Central memory CD4-positive, alpha-beta T cell (primary cell): ENCODE measurements at places on chromosomes 2 and 18.

GRCh38 chr2:9975805-9976447 is 24.4 kb downstream of the GRHL1 start:
- no peak for DNase-seq

DNA sequence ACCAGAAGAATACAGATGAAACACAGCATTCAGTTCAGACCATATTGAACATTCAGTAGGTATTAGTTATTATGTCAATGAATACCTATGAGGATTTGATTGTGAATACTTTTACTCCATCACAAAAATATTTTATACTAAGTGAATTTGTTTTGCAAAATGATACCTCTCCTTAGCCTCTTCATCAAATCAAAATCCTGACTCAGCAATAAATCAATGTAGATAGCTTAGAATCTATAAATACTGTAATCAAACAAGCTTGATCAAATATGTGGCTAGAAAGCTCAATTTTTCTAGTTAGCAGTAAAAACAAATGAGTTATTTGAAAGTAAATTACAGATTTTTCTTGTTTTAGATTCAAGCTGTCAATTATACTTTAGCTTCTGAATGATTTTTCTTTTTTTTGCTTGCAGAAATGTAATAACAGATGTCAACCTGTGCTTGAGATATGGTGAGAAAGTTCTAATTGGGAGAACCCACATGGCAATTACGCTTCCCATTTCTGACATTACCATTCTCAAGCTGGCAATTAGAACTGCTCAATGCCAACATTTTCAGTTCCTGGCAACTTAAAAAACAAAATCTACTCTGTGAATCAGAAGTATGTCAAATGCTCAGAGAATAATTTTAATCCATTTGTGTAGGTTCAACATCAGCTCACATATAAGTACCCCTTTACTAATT is 109.6 kb downstream of the PRELID3A start:
- DNase-seq: no peak

DNA sequence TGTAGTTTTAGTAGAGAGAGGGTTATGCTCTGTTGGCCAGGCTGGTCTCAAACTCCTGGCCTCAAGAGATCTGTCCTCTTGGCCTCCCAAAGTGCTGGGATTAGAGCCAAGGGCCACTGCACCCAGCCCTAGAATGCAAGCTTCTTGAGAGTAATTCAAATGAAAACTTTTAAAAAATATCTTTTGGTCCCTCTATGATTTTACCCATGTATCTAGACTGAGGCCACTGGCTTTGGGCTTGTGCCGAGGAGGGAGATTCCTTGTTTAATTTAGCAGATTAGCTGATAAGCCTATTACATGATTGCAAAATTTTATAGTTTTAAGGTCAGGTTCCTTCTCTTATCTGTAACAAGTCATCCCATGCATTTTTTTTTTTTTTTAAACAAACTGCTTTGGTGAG is 59.5 kb upstream of the CCDC195 start:
- no peak for DNase-seq

DNA sequence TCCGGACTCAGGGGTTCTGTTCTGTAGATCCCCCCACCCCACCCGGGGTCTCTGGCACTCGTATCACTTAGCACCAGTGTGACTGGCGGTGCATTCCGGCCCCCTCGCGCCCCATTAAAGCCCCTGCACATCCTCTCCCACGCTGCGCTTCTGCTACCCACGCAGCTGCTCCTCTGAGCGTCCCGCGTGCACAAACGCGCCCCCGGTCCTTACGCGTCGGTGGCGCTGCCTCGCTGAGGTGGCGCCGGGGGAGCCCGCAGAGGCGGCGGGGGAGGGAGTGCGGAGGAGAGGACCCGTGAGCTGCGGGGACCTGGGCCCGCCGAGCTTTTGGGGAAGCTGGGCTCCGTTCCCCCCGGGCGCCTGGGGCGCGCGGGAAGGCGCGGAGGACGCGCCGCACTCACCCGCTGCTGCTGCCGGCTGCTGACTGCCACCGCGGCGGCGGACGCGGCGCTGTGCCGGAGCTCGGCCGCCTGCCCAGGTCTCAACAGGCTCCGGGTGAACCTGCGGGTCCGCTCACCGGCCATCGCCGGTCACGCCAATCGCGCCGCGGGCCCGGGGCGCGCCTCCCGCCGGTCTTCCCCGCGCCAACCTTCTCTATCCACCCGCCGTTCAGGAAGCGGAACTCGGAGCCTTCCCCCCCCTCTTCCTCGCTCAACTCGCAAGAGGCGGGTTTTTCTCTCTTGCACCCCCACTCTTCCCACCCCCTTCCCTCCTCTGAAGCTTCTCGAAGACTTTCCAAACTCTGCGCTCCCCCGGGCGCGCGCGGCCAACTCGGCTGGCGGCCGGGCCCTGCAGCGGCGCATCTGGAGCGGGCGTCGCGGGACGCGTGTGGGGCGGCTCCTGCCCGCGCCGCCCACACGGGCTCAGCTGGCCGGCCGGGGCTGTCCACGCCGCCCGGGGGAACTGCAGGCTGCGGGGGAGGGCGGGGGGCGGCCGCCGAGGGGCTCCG is at the start of gene DOCK10:
Gene DOCK10 (minus strand): TSS at position 618 of the 949 bp plus-strand sequence. CDS start 94 bp downstream, at position 524.
- DNase-seq: peak; percentile 55

GRCh38 chr2:128770143-128771085 is 451.7 kb upstream of the HS6ST1 start:
- no peak for DNase-seq

- no peak for DNase-seq
Measured at GRCh38 chr2:58959996-58960395, 718.9 kb upstream of the FANCL start.

DNA sequence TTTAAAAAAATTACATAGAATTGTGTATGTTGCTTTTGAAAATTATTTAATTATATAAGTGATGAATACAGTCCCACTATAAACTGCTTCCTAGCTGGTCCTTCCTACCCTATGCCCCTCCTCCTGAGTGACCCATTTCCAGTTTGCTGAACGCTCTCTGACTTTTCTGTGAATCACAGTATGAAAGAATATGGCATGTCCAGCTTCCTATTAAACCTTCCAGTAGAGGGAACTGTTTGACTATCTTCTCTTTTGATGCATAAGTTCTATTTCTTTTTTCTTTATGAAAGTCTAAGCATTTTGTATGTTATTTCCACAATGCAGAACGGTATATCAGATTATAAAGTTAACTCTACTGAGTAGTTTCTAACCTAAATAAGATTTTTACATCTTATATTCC is 41.3 kb downstream of the PSMG2 start:
- DNase-seq: peak; percentile 26

GRCh38 chr2:182181381-182181780 is 195.7 kb downstream of the PPP1R1C start:
- DNase-seq: no peak
